ENCODE measurements at places on chromosomes 16 and 17.

DNA sequence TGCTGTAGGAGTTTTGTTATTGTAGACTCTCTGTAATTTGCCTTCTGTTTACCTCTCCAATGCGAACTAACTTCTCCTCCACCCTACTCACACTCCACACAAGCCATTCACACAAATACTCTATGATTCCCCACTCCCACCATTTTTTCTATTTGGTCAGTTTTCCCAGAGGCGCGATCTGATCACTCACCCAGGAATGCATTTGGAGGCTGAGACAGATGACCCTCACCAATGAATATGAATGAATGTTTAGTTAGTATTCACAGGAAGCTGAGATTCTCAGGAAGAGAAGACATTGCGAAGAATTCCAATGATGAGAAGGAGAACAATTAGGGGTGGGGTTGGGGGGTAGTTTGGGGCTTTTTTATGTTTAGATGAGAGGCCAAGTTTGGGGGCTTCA is 10.5 kb upstream of the ANKFN1 start:
- no peak for DNase-seq

GRCh38 chr16:66225696-66226095 is 140.8 kb upstream of the CDH5 start:
- DNase-seq, result no peak

DNA sequence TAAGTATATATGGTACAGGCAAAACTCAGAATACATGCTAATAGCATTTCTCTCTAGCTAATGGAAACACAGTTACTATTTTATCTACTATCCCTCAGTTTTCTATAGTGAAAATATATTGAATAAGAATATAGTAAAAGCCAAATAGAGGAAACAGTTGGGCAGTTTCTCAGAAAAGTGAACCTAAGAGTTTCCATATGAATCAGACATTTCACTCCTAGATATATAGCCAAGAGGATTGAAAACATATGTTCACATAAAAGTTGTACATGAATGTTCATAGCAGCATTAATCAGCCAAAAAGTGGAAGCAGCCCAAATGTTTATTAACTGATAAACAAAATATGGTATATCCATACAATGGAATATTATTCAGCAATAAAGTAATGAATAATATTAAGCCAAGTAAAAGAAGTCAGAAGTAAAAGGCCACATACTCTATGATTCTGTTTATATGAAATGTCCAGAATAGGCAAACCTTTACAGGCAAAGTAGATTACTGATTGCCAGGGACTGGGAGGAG is 134.6 kb downstream of the CYB561 start:
- DNase-seq, result no peak

DNA sequence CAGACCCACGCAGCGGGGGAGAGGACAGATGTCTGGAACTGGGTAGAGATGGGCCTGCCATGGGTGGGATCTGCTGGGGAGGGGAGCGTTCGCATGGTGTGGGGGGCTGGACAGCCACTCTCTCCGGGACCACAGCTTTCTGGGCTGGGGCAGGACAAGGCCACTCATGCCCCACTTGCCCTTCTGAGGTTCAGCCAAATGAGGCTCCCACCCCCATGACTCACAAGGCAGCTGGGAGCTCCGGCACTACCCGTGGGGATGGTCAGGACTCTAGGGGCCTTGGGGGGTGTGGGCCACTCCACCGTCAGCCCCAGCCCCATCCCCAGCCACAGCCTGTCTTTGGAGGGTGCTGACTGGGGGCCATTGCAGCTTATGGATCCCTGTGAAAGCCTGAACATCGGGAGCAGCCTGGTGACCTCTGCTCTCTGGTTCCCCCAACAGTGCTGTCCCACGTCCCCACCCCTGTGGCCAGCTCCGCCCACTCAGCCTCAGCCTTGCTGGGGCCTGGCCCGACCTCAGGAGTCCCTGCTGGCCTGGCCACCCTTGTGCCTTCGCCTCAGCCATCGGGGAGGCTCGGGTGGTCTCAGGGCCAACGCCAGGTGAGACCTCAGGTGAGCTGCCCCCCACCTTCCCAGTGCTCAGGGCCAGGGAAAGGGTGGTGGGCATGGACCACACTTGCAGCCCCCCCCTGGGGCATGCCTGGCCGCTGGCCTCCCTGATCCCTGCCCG is 4.7 kb upstream of the CDH15 start:
- no peak for DNase-seq

GRCh38 chr17:82921426-82921825 is 81.6 kb upstream of the ZNF750 start:
- peak; percentile 83 for DNase-seq

DNA sequence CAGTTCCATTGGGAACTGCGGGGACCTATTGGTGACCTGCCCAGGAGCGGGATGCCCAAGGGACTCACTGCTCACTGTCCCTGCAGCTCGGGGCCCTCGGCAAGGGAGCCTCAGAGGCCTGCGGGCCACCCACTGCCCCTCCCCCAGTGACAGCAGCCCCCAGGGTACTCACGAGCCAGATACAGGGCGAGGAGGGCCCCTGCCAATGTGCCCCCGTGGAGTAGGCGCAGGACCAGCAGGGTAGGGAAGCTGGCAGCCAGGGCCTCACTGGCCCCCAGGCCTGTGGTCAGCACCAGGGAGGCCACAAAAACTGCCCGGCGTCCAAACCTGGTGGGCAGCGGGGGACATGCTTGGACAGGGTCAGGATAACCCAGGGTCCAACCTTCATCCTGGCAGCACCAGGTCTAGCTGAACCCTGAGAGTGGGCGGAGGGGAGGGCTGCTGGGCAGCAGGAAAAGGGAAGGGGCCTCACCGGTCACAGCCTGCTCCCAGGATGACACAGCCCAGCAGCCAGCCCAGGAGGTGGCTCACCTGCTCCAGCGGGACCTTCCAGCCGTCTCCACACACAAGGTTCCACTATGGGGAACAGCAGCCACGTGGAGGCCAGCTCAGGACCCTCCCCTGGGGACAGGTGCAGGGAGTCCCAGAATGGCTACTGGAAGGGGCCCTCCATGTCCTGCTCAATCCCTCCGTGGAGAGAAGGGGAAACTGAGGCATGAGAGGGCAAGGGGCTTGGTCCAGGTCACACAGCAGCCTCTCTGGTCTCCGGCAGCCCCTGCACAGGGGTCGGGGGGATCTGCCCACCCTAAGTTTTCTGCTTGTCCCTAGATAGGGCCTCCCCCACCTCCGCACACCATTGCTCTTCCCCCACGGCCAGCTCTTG is 855 bp downstream of the SLC22A31 start:
- DNase-seq, result no peak

DNA sequence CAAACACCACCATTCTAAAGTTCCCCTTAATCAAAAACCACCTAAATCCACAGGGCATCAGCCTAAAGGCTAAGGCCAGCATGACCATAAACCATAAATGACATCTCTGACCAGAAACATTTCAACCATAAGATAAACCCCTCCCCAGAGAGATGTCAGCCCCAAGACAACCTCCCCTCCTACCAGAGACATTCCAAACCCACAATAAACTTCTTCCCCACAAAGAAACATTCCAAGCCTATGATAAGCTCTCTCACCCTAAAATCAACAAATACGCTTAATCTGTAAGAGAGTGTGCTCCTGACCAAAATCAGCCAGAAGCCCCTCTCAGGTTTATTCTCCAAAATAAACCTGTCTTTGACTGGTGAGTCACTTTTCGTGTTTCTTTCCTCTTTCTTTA is 54.8 kb downstream of the SLFN5 start:
- no peak for DNase-seq

DNA sequence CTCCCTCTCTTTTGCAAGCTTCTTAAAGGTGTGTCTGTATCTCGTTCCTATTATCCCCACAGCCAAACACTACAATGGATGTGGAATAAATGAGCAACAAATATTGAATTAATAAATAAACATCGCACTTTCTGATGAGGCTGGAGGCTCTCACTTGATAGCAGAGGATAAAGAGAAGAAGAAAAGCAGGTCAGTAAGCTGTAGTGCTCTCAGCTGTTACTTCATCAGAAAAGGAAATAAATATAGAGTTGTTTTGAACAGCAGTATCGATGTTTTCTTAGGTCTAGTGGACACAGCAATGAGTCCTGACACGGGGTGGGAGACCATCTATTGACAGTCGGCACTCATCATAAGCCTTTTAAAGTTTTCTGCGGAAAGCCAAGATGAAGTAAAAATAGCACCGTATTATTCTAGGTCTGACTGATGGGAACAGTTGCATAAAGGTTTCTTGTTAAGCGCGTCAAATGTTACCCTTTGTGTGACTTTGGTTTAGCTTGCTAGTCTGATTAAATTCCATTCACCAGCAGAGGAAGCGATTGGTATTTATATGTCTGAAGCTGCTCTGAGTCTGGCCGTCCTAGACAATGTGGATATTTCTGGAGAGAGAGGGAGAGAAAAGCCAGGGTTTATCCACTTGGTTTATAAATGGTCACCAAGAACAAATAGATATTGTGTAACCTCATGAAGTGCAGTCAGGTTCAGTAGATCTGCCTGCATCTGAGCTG is 646.1 kb downstream of the CDH11 start:
- DNase-seq, result no peak

- DNase-seq, result no peak
These were observed 17.2 kb downstream of the PRKCB start for GRCh38 chr16:23852794-23853562.

All from posterior cingulate gyrus (tissue), 11 donors.